Esophagus squamous epithelium (tissue), 5 donors: ENCODE measurements at places on chromosomes 6 and 20.

DNA sequence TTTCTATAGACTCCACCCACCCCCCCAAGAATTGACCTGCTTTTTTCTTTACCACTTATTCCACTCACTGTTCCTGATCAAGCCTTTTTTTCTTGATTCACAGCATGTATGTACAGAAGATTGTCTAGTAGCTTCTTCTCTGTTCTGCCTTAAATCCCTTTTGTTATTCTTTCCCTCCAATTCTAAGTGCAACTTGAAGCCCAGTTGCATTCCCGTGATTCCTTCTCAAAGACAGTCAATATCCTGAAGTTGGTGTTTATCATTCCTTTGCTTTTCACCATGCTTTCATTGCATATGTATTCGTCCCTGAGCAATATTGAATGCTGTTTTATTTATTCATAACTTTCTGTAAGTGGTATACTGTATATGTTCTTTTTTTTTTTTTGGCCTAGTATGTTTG lies 21.0 kb downstream of the XRN2 start:
- DNase-seq: no peak

GRCh38 chr20:25541676-25542075 lies 43.7 kb downstream of the NINL start:
- no peak for DNase-seq

DNA sequence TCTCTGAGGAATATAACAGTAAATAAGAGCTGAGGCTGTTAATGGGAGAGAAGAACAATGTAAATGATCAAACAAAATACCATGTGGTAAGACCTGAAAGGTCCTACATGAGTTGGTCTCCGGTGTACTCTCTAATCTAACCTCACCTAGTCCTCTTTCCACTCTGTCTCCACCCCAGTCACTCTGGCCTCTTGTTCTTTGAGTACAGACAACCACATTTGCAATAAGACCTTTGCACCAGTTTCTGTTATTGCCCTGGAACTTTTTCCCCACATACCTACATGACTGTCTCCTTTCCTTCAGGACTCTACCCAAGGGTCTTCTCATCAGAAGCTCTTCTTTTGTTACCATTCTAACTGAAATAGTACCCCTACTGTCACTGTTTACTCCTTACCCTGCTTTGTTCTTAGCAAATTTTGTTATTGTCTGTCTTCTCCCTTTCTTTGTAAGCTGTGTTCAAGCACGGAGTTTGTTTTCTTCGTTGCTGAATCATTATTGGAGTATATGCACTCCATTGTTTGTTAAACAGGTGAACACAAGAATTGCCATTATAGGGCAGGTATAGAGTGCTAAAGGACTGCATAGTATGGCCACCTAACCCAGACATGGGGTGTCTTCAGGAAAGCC lies 37.3 kb downstream of the MAPK14 start:
- no peak for DNase-seq

DNA sequence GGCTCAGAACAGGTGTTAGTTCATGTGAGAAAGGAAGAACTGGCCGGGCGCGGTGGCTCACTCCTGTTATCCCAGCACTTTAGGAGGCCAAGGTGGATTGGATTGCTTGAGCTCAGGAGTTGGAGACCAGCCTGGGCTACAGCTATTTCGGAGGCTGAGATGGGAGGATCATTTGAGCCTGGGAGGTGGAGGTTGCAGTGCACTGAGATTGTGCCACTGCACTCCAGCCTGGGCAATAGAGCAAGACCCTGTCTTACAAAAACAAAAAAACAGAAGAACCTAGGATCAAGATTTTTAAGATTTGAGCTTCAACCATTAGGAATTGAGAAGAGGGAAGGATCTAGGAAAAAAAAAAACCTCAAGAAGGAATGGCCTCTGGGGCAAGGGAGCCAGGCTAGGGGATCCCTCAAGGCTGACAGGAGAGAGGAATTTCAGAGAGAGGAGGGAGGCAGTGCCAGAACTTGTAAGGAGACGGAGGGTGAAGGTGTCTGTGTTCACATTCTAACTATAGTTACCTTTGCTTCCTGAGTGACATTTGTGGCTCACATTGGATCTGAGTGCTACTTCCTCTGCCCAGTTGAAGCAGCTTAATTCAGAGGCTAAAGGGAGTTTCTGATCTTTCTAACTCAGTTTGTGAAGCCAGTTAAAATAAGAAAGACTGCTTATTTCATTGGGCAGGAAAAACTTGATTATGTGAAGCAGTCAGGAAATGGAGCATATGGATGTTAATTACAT lies 26.1 kb downstream of the CHMP4B start:
- no peak for DNase-seq

DNA sequence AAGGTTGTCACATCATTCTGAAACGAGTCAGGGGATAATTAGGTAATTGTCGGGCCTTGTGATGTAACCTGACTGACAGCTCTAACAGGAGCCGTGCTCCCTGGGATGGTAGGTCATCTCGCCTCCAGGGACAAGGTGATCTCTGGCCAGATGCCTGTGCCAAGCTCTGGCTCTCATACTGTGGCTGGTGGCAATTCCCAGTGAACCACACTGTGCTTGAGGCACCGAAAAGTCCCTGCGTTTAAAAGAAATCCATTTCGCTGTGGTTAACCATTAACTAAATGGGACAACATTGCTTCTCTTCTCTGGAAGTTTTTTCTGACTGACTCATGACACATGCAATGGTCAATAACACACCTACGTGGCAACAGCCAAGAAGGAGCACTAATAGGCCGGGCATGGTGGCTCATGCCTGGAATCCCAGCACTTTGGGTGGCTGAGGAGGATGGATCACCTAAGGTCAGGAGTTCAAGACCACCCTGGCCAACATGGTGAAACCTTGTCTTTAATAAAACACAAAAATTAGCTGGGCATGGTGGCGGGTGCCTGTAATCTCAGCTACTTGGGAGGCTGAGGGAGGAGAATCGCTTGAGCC lies 669.2 kb downstream of the PRKN start:
- no peak for DNase-seq

- DNase-seq: no peak
These were observed 338.3 kb upstream of the CHD6 start for GRCh38 chr20:41956338-41957074.

- no peak for DNase-seq
These were observed 227.3 kb downstream of the ERMARD start for GRCh38 chr6:169978615-169979161.

- DNase-seq: no peak
These were observed 6.8 kb downstream of the NOX3 start for GRCh38 chr6:155448668-155449449.

GRCh38 chr6:170082531-170083187 lies 208.2 kb downstream of the DLL1 start:
- DNase-seq: no peak

DNA sequence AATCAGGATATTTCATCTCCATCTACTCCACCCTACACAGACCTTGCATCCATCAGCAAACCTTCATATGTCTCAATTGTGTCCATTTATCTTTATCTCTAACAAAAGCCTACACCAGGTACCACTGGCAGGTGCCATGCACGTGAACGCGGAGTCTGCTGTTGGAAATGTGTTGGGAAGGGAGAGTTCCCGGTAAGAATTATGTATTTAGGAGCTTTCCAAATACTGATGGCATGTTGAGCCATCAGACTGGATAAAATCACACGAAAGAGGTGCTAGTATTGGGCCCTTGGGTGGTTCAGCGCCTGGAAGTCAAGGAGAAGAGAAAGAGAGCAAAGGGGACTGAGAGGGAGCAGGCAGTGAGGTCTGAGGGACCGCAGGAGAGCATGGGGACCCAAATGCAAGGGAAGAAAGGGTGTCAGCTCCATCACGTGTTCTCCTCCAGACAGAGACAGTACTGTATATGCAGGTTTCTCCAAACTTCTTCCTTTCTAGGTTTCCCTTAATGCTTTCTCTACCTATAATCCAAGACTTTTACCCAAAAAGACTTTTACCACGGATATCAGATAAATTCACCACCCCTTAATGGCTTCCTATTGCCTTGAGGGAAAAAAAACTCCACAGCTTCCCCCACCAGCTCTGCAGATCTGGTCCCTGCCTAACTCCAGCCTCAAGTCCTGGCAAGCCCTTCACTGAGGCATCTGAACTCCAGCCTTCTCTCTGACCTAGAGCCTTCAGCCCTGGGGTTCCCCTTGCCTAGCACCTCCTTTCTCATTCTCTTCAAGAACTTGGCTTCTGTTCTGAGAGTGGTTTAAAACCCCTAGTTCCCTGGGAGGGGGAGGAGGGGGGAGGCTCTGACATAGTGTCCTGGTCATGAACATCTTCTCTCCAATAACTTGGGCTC lies 4.8 kb upstream of the ZNF217 start:
- DNase-seq: no peak

- no peak for DNase-seq
These were observed 2.5 kb upstream of the TMEM14C start for GRCh38 chr6:10720265-10720959.

DNA sequence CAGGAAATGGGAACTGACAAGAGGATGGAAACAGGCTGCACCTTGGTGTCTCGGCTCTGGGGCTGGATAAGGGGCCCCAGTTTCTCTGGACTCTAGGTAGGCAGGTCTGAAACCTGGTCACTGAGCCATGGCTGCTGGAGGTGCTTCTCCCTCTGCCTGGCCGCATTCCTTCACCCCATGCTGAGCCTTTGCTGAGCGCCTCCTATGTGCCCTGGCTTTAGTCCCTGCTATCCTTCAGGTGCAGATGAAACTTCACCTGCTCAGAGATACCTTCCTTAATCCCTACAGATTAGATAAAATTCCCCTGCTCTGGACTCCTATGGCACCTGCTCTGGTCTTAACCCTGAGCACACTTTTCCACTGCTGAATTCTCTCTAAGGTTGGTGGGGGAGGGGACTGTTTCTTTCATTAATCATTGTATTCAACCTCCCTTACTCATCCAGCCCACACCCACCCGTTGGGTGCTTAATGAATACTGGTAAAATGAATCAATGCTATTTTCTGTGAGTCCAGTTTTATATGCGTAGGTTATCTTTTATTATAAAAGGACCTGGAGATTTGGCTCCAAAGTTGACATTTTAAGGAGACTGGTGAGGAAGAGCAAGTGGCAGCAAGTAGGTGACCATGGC lies 19.3 kb downstream of the MYLK4 start:
- DNase-seq: no peak

DNA sequence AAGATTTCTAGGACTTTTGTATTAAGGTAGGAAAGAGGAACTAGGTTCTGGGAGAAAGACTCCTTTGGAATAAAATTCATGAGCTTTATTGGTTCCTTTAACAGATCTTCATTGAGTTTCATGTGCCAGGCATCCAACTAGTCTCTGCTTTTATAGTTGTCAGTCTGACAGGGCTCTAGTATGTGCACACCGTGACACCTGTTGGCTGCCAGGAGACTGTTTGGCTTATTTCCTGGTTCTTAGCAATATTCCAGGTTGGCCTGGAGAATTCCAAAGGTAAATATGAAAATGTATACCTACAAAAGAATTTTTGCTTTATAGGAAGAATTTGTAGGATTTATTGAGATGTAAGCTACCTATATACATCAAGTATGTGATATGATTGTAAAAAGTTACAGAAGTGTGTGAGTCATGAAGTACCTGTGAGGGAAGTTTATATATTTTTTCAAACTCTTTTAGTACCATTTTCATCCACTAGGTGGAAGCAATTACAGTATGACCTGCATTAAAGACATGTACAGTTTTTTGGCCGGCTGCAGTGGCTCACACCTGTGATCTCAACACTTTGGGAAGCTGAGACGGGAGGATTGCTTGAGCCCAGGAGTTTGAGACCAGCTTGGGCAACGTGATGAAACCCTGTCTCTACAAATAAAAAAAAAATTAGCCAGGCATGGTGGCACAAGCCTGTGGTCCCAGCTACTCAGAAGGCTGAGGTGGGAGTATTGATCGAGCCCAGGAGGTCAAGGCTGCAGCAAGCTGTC lies 35.2 kb downstream of the NDUFAF5 start:
- no peak for DNase-seq

DNA sequence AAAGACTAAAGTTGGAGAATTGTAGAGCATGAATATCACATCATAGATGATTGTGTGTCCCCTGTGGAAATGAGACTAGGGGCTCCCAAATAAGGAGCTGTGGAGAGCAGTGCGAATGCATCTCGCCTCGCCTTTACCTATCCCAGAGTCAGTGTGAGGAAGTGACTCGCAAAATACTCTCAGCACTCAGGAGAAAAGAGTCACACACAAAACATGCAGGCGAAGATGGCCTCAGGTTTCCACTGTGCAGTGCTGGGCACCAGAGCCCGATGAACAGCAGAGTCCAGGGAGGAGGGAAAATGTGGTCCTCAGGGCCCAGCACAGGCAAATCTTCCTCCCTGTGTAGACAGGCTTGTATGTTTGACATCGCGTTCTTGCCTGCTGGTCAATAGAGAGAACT lies 126.5 kb upstream of the AFDN start:
- no peak for DNase-seq
